ENCODE measurements at places on chromosomes 12 and 14. TPM values are rescaled to one million over a fixed set of nuclear protein-coding genes. Genes with fewer than 3 reads are reported as not detected.

GRCh38 chr12:113320401-113320800, 14.5 kb downstream of the SLC8B1 start:
- no peak for DNase-seq

GRCh38 chr14:24956104-24956503, 93.8 kb downstream of the STXBP6 start:
- DNase-seq: no peak

Gene PPP4R4
- 0.28 TPM for total RNA-seq

Gene CIDEB
- total RNA-seq: 216 TPM
